T-helper 2 cell (primary cell): ENCODE measurements at places on chromosomes 3 and 15.

- no peak for DNase-seq
Measured at GRCh38 chr3:192817506-192817905, 90.2 kb upstream of the FGF12 start.

- no peak for DNase-seq
Measured at GRCh38 chr3:159763602-159764489, 224.8 kb upstream of the IL12A start.

DNA sequence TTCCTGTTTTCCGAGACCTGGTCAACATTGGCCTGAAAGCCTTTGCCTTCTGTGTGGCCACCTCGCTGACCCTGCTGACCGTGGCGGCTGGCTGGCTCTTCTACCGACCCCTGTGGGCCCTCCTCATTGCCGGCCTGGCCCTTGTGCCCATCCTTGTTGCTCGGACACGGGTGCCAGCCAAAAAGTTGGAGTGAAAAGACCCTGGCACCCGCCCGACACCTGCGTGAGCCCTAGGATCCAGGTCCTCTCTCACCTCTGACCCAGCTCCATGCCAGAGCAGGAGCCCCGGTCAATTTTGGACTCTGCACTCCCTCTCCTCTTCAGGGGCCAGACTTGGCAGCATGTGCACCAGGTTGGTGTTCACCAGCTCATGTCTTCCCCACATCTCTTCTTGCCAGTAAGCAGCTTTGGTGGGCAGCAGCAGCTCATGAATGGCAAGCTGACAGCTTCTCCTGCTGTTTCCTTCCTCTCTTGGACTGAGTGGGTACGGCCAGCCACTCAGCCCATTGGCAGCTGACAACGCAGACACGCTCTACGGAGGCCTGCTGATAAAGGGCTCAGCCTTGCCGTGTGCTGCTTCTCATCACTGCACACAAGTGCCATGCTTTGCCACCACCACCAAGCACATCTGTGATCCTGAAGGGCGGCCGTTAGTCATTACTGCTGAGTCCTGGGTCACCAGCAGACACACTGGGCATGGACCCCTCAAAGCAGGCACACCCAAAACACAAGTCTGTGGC, 16.9 kb downstream of the TMEM43 start:
- no peak for DNase-seq

GRCh38 chr3:17411157-17411877, 331.1 kb downstream of the TBC1D5 start:
- no peak for DNase-seq

DNA sequence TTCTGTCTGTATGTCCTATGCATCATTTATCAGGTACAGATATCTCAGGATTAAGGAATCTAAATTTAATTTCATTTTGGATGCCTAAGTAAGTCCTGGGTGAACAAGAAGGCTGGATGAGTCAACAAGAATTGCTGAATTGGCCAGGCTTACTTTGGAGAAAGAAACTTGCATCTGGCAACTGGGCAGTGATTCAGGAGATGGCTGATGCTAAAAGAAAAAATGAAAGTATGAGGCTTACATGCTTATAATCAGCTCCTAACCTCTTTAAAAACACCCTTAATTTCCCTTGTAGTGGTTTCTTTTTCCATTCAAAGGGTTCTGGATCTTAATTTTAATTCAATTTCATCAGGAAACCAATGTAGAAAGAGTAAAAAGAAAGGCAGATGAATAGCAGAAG, 228.8 kb upstream of the PEX5L start:
- DNase-seq: no peak
